CD4-positive, alpha-beta T cell treated with Interleukin-4 for 1 hour (primary cell): ENCODE measurements at places on chromosomes 4 and X.
A peak's percentile ranks its signal among the peaks of the same experiment; 100 is the strongest.

DNA sequence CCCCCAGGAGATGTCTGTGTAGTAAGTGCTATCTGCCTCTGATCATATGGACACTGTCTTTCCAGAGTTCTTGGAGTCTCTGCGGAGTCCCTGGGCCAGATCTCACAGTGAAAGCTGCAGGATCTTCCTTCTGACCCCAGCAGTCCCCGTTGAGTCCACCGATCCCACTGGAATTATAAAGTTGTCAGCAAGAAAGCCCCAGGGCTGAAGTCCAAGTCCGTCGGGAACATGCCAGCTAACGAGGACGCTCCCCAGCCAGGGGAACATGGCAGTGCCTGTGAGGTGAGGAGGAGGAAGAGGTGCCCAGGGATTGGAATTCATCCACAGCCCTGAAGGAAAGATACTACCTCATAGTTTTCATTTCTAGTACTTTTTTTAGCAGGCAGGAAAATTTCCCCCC is 9.3 kb downstream of the ZNF81 start:
- DNase-seq: no peak

DNA sequence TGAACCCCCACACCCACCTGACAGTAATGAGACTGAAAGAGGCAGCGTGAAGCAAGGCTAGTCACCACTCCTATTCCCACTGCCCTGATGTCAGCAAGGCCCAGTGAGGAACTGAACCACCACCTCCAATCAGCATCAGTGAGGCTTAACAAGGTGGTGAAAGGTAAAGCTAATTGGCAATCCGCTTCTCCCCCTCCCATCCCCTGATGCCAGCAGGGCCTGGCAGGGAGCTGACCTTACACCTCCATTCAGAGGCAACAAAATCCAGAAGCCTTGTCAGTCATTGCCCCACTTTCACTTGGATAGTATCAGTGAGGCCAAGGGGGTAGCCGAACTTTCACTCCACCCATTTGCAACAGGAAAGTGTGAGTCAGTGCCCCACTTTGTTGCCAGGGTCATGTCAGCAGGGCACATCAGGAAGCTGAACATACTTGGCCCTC is 60.8 kb downstream of the AWAT2 start:
- DNase-seq: no peak

- no peak for DNase-seq
Measured at GRCh38 chr4:153116801-153117200, 87.4 kb upstream of the TRIM2 start.

DNA sequence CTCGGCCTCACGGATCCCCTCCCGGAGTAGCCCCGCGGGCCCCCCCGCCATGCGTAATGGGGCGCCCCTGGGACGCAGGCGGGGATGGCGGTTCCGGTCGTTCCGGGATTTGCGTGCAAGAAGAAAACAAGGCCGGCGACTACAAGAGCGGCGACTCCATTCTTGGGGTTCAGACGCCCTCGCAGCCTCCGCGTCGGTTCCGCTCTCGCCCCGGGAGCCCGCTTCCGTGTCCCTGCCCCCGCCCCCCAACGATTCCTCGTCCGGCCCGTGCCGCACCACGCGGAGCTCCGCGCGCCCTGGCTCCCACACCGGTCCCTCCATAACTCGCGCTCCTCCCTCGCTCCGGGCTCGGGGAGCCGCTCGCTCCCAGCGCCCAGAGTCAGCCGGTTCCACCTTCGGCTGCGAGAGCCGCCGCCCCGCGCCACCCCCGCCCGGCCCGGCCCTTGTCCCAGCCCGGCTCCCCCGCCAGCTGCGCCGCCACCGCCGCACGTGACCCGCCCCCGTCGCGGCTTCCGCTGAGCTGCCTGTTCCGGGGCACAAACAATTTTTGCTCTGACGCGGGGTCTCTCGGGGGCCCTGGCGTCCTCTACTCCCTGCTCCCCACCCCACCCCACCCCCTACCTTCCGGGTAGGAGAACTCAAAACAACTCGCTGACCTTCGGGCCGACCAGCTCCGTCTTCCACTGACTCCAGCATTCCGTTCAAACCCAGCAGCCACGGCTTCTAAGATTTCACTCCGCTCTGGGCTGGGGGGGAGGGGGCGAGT is 78.8 kb upstream of the BCOR start:
- peak; percentile 78 for DNase-seq

DNA sequence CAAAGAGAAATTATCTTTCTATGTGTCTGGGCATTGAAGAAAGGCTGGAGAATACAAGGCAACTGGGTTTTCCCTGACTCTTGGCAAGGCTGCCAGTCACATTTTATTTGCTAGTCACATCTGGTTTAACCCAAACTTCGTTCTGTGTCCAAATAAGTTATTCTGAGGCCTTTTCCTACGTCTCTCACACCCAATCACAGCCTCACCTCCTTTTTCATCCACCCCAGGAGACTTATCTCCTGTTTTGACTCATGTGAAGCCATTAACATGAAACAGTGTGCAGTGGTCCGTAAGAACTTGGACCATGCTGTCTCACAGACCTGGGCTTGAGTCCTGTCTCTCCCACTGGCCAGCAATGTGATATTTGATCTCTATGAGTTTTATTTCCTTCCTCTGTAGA is 59.3 kb downstream of the CNGA2 start:
- no peak for DNase-seq

DNA sequence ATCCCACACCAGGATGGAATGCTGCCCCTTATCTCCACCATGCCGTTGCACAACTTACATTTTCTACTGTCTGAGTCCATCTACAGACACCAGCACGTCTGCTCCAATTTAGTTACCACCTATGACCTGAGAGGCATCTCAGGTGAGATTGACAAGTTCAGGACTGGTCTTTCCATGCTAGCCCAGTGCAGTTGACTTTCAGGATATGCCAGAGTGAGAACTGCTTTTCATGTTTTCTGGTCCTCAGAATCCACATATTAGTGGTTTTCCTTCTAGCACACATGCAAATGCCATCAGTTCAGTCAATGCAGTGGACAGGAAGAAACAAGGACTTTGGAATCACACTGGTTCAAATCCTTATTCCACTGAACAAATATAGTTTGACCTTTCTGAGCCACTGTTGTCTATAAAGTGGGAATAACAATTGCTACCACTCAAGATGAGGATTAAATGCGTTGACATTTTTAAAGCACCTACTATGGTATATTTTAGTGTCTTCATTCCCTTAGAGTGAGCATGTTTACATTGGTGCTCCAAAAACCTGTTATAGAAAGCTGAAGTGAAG is 38.1 kb upstream of the ANXA3 start:
- DNase-seq: no peak

GRCh38 chrX:46637938-46638337 is 64.4 kb downstream of the CHST7 start:
- no peak for DNase-seq

- DNase-seq: no peak
Measured at GRCh38 chr4:158930639-158930972, 161.8 kb downstream of the FNIP2 start.

- no peak for DNase-seq
Measured at GRCh38 chrX:112643721-112644120, 36.0 kb downstream of the LHFPL1 start.
